Endothelial cell of umbilical vein (primary cell): ENCODE measurements at places on chromosomes 6 and 20. TPM values are rescaled to one million over a fixed set of nuclear protein-coding genes. Genes with fewer than 3 reads are reported as not detected.

DNA sequence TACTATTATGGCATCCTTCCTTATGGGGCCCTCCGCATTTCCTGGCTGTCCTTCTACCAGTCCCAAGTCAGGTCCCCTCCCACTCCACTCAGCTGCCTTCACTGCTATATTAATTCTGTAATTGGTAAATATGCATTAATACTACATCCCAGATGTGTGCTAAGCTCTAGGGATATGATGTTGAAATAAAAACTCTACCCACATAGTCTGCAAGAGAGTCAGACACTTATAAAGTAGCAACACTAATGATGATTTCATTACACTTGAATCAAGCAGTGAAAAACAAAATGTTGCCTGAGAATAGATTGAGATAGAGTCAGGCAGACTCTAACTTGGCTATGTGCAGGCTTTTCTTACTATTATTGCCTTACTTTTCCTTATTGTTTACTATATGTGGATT, 62.4 kb downstream of the AIG1 start:
- no peaks in the 10 kb centered on the region for H3K27me3 ChIP-seq
- no peak overlapping the region for H3K27ac ChIP-seq
- no peaks in the 10 kb centered on the region for H3K36me3 ChIP-seq

- no peak for DNase-seq
- H3K4me1 ChIP-seq = peaks cover 4% of the 10 kb centered on the region
- no peak overlapping the region for H3K27ac ChIP-seq
- H3K4me3 ChIP-seq = no peak overlapping the region
Observed at GRCh38 chr6:20642441-20642840, 108.2 kb downstream of the CDKAL1 start.

The OVOL2 gene
- total RNA-seq = not detected in 2 replicates

GRCh38 chr6:15081447-15081846, 164.4 kb upstream of the JARID2 start:
- H3K4me3 ChIP-seq = no peak overlapping the region
- no peak overlapping the region for H3K27ac ChIP-seq
- DNase-seq = no peak
- H3K4me1 ChIP-seq = no peaks in the 10 kb centered on the region
- H3K27me3 ChIP-seq = no peaks in the 10 kb centered on the region

DNA sequence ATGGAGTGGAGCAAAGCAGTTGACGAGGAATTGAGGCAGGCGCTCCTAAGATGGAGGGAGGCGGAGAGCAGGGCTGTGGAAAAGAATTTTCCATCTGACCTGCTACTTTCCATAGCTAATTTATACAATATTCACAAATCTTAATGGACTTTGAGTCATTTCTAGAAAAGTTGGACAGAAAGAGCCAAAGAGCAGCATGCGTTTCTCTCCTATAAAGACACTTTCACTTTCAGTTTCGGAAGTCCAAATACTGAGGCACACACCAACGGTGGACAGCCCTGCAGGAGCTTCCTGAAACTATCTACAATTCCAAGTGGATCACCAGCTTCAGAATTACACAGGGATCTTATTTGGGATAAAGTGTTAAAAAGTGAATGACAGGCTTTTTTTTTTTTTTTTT, 43.5 kb downstream of the PANK2 start:
- no peaks in the 10 kb centered on the region for H3K36me3 ChIP-seq
- H3K4me1 ChIP-seq = peaks cover 12% of the 10 kb centered on the region
- no peak for DNase-seq
- no peak overlapping the region for H3K4me3 ChIP-seq
- no peaks in the 10 kb centered on the region for H3K27me3 ChIP-seq

The E2F1 gene
- total RNA-seq = 27.0 and 29.6 TPM in 2 replicates

GRCh38 chr6:166143011-166143410, 24.6 kb downstream of the TBXT start:
- no peak overlapping the region for H3K4me3 ChIP-seq
- no peak for DNase-seq
- H3K4me1 ChIP-seq = no peaks in the 10 kb centered on the region
- H3K27me3 ChIP-seq = no peaks in the 10 kb centered on the region
- no peak overlapping the region for H3K27ac ChIP-seq

DNA sequence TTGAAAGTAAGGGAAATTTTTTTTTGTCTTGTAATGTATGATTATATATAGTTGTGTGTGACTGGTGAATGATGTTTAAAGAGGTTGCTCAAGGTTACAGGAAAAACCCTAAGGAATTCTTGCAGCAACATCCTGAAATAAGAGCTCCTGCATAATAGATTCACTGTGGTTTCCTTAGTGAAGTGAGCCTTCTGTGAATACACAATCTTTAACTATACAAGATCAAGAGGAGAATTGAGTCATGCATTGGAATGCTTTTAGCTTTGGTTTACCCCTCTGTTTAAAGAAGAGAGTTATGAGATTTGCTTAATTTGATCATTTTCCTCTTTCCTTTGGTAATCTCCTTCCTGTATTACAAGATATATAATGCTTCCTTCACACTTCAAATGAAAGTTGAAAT, 141.6 kb upstream of the EYA4 start:
- no peaks in the 10 kb centered on the region for H3K4me1 ChIP-seq
- no peaks in the 10 kb centered on the region for H3K27me3 ChIP-seq
- H3K36me3 ChIP-seq = no peaks in the 10 kb centered on the region
- no peak overlapping the region for H3K4me3 ChIP-seq
- H3K27ac ChIP-seq = no peak overlapping the region

The KIF25 gene
- not detected in 2 replicates for total RNA-seq

The DPPA5 gene
- total RNA-seq = not detected in 2 replicates

- no peak overlapping the region for H3K4me3 ChIP-seq
- no peak overlapping the region for H3K27ac ChIP-seq
- no peaks in the 10 kb centered on the region for H3K4me1 ChIP-seq
- H3K36me3 ChIP-seq = no peaks in the 10 kb centered on the region
Observed at GRCh38 chr6:4743062-4743461, 33.1 kb upstream of the CDYL start.

- no peaks in the 10 kb centered on the region for H3K27me3 ChIP-seq
- H3K27ac ChIP-seq = no peak overlapping the region
- H3K36me3 ChIP-seq = no peaks in the 10 kb centered on the region
- no peak for DNase-seq
Observed at GRCh38 chr6:5112066-5112799, 27.1 kb downstream of the PPP1R3G start.

GRCh38 chr6:57068061-57068460, 21.6 kb downstream of the KIAA1586 start:
- no peak overlapping the region for H3K27ac ChIP-seq
- DNase-seq = no peak
- H3K27me3 ChIP-seq = no peaks in the 10 kb centered on the region
- H3K4me1 ChIP-seq = no peaks in the 10 kb centered on the region

DNA sequence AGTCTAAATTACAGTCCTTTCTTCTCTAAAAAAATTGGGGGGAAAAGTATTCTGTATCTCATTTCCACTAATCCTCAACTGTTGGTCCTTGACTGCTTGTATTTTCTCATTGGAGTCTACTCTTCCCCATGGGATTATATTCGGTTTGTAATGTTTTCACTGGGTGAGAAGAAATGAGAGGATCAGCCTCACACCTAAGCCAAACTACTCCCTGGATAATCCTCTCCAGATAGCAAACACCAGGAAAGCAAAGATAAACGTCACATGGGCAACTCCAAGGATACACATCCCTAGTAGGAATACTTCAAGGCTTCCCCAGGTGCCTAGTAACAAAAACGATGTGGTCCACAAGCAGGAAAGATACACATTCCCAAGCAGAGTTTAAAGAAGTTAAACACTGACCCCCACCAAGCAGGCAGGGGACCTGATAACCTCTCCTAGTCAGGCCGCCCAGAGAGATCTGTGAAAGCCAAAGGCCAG, 53.9 kb upstream of the SOX4 start:
- H3K4me1 ChIP-seq = no peaks in the 10 kb centered on the region
- DNase-seq = no peak
- no peak overlapping the region for H3K4me3 ChIP-seq
- no peaks in the 10 kb centered on the region for H3K36me3 ChIP-seq

The RHAG gene
- total RNA-seq = not detected in 2 replicates

DNA sequence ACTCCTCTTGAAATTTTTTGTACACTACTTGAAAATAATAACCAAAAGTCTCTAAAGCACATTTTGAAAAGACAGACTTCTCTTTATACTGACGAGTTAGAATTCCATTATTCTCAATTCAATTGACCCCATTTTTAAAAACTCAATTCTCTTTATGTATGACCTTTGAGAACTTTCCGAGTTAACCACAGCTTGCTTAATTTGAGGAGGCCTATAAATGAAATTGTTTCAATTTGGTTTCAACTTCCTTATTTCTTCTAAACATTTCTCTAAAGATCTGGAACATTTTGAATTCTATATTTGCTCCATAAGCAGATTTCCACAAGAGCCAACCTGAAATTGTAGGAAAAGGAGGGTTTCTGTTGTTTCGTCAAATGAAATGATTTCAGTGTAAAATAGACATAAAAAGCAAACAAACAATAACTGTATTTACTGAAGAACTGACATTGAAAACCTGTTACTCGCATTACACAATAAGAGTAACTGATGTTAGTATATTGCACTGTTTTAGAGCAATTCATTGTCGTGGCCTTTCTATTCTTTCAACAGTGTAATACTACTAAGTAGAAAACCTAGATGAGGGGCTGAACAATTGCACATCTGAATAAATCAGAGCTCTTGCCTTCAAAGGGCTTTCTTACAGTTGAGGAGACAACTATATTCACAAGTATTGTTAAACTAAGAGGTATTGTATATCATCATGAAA, 223.6 kb downstream of the HIVEP2 start:
- no peak overlapping the region for H3K27ac ChIP-seq
- no peaks in the 10 kb centered on the region for H3K36me3 ChIP-seq
- DNase-seq = no peak
- H3K4me3 ChIP-seq = no peak overlapping the region
- H3K27me3 ChIP-seq = no peaks in the 10 kb centered on the region

GRCh38 chr20:10758446-10758845, 84.6 kb upstream of the JAG1 start:
- H3K4me1 ChIP-seq = peaks cover 45% of the 10 kb centered on the region
- no peaks in the 10 kb centered on the region for H3K36me3 ChIP-seq
- H3K27me3 ChIP-seq = no peaks in the 10 kb centered on the region
- no peak overlapping the region for H3K4me3 ChIP-seq

The CCR6 gene
- total RNA-seq = not detected in 2 replicates

The IMPG1 gene
- not detected in 2 replicates for total RNA-seq

The GGTLC1 gene
- total RNA-seq = not detected in 2 replicates

GRCh38 chr6:159943968-159944598, 24.8 kb upstream of the IGF2R start:
- H3K27ac ChIP-seq = no peak overlapping the region
- no peak for DNase-seq
- no peaks in the 10 kb centered on the region for H3K27me3 ChIP-seq
- no peaks in the 10 kb centered on the region for H3K36me3 ChIP-seq

- peaks cover 3% of the 10 kb centered on the region for H3K27me3 ChIP-seq
- H3K36me3 ChIP-seq = no peaks in the 10 kb centered on the region
- H3K27ac ChIP-seq = no peak overlapping the region
- no peak for DNase-seq
- peaks cover 6% of the 10 kb centered on the region for H3K4me1 ChIP-seq
Observed at GRCh38 chr6:16168121-16168520, 39.2 kb downstream of the MYLIP start.

GRCh38 chr6:162770955-162771354, 43.2 kb downstream of the PACRG start:
- no peaks in the 10 kb centered on the region for H3K27me3 ChIP-seq
- no peak overlapping the region for H3K27ac ChIP-seq
- no peak overlapping the region for H3K4me3 ChIP-seq
- no peaks in the 10 kb centered on the region for H3K4me1 ChIP-seq

The LTA gene
- 0.46 TPM in 1 of 2 replicates, not detected in the other for total RNA-seq

The COL10A1 gene
- total RNA-seq = not detected in 2 replicates

The VNN1 gene
- total RNA-seq = not detected in 2 replicates

The HUS1B gene
- total RNA-seq = 1.2 and 1.8 TPM in 2 replicates

DNA sequence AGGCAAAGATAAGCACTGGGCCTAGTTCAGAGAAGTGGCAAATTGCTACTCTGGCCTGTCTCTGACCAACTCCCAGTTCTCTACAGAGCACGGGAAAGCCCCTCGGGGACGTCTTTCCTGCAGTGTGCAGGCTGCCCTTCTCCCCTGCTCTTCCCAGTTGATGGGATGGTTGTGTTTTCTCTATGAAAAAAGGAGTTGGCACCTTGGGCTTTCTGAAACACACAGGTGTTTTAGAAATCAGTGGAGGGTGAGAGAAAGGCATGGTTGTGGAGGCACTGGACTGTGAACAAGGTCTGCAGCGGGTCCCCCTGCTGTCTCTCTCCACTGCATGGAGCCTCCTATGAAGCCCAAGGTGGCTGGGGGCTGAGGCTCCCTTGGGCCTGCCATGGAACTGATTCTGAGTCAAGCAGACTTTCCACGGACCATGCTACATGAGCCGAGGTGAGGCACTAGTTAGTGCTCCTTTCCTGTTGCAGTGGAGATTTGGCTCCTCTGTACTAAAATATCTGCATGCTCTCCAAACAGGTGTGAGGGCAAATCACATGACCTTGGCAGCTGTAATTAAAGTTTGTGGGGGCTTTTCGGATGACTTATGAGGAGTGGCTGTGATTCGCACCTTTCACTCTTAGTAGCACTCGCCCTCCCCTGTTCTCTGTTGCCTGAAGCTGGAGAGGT, 16.3 kb downstream of the GTSF1L start:
- H3K4me3 ChIP-seq = no peak overlapping the region
- peaks cover 2% of the 10 kb centered on the region for H3K36me3 ChIP-seq
- no peaks in the 10 kb centered on the region for H3K27me3 ChIP-seq

The MMP24 gene
- 0.27 and 0.32 TPM in 2 replicates for total RNA-seq

The GCNT2 gene
- 10.9 and 11.4 TPM in 2 replicates for total RNA-seq

The TFAP2B gene
- not detected in 2 replicates for total RNA-seq

GRCh38 chr6:118889163-118889562, 4.8 kb upstream of the ASF1A start:
- no peaks in the 10 kb centered on the region for H3K27me3 ChIP-seq
- H3K27ac ChIP-seq = no peak overlapping the region
- H3K36me3 ChIP-seq = no peaks in the 10 kb centered on the region
- DNase-seq = no peak
- H3K4me3 ChIP-seq = no peak overlapping the region

DNA sequence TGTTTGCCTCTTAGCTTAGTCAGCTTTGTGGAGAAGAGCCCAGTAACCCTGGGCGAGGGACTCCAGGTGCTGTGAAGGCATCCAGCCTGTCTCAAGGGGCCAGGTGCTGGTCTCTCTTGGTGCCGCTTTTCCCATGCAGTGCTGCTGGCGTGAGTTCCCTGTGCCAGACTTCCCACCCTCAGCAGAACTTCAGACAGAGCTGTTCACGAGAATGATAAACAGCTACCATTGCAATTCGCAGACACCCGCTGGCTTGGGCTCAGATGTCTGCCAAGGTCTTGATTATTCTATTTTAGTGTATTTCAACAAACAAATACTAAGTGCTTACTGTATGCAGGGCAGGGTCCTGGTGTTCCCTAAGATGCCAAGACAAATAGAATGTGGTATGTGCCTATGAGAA, 57.7 kb downstream of the RNF217 start:
- no peak overlapping the region for H3K4me3 ChIP-seq
- no peaks in the 10 kb centered on the region for H3K27me3 ChIP-seq
- H3K4me1 ChIP-seq = peaks cover 11% of the 10 kb centered on the region
- H3K27ac ChIP-seq = no peak overlapping the region
- DNase-seq = no peak

The PAK5 gene
- total RNA-seq = not detected in 2 replicates
